ENCODE measurements at places on chromosomes 3 and 15.

DNA sequence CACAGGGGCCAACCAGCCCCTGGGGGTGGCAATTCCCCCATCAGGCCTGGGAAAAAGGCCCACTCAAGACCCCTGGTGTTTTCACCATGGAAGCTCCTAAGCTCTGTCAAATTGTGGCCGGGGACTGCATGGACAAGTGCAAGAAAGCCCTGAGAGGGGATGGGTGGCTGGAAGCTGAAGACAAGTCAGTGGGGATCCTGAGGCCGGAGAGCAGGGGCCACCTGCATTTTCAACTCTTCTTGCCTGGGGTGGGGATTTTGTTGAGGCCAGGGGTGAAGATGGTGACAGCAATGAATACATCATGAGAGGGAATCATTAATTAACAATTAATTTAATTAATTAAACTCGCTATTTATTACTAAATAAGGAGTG lies 33.9 kb downstream of the FEM1B start:
- DNase-seq = no peak

DNA sequence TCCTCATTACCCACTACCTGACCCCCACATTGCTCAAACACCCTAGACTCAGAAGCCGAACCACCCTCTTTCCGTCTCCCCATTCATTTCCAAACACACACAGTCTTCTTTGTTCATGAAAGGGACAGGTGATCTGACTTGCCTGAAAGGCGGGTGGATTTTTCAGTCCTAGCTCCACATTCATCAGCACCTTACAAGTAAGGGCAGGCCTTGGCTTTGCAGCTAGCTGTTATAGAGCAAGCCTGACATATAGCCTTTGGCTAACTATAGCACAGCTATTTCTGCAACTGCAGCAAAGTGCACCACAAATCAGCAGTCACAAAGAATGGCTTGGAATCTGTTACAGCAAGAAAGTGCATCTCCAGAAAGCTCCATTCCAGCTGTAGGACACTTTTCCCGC lies 139.8 kb downstream of the XXYLT1 start:
- no peak for DNase-seq

DNA sequence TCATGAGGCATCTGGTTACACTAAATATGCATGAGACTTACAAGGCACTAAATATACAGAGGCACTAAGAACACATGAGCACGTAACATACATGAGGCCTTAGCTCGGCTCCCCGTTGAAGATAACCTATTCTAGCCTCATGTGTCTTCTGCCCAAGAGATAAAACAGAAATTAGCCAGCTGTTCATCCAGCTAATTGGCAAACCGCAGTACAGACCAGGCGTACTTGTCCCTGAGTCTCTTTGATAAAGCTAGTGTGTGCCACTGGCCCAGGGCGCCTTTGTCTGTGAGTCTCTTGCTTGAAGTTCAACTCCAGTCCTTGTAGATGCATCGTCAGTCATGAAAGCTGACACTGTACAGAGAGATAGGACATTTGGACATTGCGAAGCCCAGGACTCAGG lies 121.9 kb upstream of the SPATA12 start:
- DNase-seq = no peak

GRCh38 chr15:49842031-49842730 lies 221.3 kb downstream of the DTWD1 start:
- no peak for DNase-seq

DNA sequence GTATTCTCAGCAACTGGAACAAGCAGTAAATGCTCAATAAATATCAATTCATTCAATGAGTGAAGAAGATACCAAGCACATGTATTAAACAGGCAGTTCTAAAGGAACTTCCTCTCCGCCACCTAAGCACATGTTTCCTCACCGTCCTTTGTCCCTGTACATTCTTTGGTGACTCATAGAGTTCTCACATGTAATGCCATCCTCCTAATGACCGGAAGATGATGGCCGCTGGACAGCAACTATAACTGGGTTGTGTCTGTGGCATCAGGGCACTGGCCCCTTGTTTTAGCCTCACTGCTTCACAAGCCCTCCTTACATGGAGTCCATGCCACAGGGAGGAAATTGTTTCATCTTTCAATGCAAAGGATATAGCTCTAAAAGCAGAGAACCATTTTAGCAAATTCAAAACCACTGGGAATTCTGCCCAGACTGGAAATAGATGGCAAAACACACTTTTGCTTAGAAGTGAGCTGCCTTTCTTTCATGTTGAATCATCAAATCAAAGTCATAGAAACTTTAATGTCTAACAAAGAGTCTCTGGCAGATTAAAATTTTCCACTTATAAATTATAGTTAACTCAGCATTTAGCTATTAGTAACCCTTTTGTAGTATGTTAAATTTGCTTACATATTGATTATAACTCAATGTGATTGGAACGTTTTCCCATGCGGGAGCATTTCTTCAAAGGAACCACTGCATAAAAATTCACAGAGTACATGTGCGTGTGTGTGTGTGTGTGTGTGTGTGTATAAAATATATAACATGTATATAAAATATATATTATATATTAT lies 74.1 kb downstream of the GAP43 start:
- DNase-seq = no peak

DNA sequence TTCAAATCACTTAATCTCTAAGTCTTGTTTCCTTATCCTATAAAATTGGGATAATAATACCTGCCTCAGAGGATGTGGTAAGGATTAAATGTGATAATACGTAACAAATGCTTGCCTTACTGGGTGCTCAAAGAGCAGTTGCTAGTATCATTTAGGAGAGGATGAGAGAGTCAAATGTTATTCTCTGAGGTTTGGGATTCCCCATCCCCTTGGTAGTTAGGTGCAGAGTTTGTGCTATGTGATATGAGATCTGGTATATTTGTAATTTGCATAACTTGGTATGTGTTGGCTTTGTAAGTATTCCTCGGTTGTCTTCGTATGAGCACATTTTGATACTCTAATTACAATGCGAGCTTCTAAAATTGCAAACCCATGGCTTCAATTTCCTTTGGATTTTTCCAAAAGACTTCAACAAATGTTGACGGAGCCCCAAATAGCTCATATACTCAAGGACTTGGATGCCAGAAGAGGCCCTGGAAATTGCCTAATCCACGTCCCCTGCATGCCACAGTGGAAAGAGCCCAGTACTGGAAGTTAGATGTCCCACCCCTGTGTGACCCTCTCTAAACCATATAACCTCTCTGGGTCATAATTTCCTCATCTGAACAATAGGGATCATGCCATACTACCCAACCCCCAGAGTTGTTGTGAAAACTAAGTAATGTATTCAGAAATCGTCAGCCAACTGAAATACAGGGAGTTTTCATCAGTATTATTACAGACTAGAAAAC lies 85.0 kb downstream of the FBN1 start:
- no peak for DNase-seq

DNA sequence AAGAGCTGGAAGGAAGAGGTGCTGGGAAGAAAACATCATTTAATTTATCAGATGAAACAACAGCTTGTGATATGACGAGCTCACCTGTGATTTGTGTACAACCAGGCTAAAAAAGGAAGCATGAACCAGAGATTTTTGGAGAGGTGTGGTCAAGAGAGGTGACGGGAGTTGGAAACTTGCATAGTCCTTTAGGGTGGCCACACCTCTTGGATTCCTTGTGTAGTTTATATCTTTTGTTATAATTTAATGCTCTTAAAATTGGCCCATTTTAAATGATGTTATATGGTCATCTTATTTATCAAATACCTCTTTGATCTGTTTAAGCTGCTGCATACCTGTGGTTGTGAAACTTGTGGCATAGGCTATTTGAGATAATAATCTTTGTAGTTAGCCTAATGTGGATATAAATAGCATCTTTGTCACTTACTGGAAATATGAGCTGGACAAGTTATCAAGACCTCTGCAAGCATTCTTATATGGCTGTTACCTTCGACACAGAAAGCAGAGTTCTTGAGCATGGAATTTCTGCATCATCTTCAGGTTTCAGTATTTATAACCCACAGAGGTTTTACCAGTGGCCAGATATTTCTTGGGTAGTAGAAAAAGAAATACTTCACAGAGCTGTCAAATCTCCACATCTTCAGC lies 49.1 kb downstream of the IL1RAP start:
- no peak for DNase-seq

DNA sequence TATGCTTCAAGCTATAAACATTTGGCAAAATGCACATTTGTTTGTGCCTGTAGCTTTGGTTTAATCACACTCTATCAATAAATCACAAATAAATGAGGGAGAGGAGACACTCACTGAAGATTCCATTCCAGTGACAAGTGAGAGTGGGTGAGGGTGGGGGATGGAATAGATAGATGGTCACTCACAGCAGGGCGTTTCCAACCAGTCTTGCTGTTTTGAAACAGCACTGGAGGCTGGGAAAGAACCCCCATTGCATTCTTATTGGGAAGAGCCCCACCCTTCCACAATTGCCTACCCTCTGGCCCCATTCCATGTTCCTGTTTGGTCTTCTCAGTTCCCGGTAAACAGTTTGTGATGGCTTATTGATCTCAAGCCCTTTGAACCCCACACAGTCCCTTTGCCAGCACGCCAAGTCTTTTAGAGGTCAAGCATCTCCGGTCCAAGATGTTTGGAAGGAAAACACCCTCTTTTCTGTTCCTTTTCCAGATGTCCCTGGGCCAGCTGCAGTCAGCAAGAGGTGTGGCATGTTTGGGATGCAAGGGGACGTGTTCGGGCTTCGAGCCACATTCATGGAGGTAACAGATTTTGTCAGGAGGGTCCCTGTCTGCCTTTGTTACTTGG lies 30.7 kb downstream of the LMCD1 start:
- DNase-seq = no peak

- no peak for DNase-seq
Observed at GRCh38 chr3:25527801-25528200, 99.7 kb downstream of the RARB start.

GRCh38 chr3:179646177-179646576 lies 6.7 kb upstream of the USP13 start:
- DNase-seq = no peak

DNA sequence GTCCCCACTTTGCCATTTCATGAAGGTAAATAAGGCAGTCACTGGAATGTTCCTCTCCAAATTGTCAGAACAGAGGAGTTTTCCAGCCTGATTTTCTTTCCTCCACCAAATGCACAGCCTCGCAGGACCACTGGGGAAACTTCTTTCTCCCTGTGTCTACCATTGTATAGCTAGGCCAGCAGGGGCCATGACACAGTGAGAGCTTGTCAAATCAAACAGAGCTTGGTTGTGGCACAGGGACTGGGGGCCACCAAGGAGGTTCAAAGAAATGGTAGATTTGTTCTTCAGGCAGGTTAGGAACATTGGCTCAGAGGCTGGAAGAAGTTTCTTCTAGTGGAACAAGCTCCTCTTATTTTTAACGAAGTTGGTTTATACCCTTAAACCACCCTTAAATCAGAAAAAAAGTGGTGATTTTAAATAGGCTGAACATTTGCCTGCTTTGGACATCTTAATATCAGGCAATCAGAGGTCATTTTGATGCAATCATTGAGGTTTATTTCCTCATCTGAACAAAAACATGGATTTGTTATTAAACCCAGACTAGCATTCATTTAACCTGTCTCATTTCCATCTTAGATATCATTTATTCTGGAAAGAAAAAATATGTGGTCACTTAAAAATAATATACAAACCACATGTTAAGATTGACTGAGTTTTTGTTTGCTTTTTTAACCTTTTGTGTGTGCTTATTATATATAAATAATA lies 105.6 kb downstream of the GTPBP8 start:
- DNase-seq = no peak

GRCh38 chr15:63999177-63999576 lies 47.1 kb downstream of the DAPK2 start:
- DNase-seq = no peak

DNA sequence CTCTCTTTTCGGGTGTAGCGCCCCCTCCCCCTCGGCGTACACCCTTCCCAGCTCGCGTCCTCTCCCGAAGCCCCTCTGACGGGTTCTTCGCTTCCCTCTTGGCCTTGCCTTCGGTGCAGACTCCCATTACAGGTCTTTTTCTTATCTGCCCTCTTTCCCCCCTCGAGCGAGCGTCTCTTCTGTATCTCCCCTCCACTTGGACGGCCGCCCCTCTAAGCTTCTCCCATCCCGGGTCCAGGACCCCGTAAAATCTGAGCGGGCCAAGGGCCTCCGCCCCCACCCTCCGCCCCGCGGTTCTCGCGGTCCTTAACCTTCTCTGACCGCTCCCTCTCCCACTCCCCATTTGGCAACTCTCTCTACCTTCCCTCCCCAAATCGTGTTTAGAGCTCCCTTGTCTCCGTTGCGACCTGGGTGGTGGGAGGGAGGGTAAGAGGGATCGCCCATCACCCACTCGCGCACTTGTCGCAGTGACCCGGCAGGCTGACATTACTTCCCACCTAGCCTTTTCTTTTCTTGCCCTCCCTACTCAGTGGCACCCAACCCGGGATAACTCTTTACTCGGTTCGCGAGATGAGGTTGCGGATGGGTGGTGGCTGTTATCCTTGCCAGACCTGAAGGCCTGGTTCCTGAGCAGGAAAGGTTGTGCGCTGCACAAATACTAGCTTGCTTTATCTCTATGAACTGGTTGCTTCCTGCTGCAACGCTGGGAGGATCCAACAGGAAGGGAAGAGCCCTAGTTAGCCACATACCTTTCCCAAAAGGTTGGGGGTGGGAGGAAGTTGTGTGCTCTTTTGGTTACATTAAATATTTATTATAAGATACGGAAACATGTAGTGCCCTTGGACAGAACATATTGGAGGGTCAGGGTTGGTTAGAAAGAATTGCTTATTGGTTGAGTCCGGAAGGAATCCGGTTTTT lies 922 bp downstream of the RAB11A start:
- DNase-seq = no peak

DNA sequence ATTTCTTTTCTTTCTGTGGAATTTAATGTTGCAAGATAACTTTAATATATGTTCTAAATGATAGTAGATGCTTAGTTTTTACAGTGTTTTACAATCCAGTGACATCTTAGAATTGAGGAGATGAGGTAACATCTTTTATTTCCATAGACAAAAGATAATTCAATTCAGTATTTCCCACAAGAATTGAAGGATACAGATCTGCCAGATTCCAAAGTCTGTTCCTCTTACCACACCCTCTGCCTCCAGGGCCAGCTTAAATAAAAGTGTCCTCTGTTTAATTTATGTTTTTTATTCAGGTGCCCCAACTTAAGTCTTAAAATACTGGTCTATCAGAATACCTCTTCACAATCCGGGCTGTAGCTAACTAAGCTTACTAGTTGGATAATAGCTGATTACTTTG lies 6.5 kb downstream of the STT3B start:
- no peak for DNase-seq

DNA sequence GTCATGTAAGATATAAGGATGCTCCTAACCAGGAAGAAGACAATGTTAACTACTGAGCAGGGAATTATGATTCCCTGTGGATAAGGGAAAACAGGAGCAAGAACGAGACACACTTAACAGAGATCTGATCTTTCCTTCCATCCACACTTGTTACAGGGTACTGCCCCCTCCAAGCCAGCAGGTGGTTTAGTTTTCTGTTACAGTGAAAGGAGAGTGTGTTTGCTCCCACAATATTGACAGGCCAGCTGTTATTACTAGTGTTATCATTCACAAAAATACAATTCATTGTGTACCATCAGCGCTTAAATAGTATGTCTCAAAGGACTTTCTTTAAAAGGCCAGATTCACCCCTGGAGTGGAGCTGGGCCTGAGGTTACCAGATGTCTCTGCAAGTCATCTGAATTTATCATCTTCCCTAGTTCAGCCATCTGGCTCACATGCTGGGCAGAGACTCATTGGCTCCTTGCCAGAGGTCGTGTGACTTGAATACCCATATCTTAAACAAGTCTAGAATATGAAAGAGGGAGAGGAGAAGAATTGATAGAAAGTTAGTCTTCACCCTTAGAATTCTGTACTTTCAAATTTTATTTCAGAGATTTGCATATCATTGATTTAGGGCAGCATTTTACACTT lies 16.8 kb upstream of the FMN1 start:
- DNase-seq = no peak

GRCh38 chr15:23912191-23912590 lies 225.1 kb upstream of the NDN start:
- no peak for DNase-seq
